ENCODE measurements at places on chromosomes 3 and 15. TPM values are rescaled to one million over a fixed set of nuclear protein-coding genes. Genes with fewer than 3 reads are reported as not detected.

TMEM207 gene
- total RNA-seq, result not detected

SELENOK gene
- total RNA-seq, result 25.0 TPM

GPR149 gene
- total RNA-seq, result not detected

TMF1 gene
- total RNA-seq, result 14.3 TPM

ISLR gene
- total RNA-seq, result 0.39 TPM

CCDC12 gene
- 51.7 TPM for total RNA-seq
